ENCODE measurements at places on chromosomes 12 and 14.

- DNase-seq: no peak
These were observed 14.9 kb downstream of the RAB35 start for GRCh38 chr12:120101617-120102016.

- DNase-seq: no peak
These were observed 90.0 kb downstream of the FBXL14 start for GRCh38 chr12:1504304-1504894.

DNA sequence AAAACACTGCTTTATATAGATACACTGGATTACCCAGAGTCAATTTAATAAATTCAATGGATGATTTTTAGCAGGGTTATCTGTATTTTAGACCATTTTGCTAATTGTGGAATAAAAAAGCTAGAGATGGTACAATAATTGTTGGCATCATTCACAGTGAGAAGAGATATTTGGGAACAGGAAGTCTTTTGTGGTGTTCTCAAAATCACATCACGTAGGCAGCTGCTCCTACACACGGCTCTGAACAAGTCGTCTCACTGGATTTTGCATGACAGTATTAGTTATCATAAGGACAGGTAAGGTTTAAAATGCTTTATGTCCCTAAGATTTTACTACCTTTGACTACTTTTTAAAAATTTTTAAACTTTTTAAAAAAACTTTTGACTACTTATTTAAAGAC is 52.0 kb downstream of the PAPLN start:
- no peak for DNase-seq

DNA sequence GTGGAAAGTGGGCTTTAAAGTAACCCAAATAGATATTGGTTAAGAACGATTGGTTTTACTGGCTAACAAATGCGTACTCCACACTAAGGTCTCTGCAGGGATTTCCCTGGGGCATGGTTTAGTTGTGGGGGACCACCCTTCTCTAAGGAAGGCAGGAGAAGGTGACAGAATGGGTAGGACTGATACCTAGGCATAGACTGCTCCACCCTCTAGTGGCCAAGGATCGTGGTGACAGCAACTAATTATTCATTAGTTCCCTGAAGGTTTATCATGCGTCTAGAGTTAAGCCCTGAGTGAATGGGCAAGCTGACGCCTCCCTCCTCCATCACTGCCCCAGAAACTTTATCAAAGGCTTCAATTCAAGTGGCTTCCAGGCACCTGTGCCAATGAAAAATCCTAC is 9.1 kb downstream of the FAM181A start:
- no peak for DNase-seq

DNA sequence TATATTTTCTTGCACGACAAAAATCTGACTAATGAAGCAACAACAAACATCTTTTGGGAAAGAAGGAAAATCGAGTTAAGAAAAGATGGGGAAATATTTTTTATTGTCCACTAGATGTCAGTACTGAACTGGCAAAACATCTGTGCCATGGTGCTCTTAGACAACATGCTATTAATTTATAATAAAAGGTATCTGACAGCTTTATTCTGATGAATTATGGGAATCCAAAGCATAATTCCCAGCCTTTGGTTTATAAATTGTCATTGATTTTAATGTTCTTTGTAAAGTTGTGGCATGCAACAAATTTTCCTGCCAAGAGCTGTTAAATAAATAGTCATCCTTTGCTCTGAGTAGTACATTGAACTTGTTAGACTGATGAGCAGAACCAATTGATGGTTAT is 231.2 kb downstream of the ETNK1 start:
- DNase-seq: no peak

DNA sequence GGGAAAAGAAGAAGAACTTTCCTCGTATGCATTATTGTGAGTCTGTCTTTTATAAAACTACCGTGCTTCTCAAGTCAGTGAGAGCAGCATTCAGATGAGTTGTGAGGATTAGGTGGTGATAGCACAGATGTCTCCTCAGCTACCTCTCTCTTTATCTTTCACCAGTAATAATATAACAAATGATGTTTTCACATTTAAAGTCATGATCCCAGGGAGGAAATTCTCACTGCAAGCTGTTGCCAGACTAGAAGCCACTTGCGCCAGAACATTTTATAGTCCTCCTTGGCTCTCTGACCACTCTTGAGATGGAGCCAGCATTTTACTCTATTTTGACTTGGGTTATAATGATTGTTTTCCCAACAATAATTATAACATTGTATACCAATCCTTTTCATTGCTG is 443.1 kb downstream of the AEBP2 start:
- no peak for DNase-seq

DNA sequence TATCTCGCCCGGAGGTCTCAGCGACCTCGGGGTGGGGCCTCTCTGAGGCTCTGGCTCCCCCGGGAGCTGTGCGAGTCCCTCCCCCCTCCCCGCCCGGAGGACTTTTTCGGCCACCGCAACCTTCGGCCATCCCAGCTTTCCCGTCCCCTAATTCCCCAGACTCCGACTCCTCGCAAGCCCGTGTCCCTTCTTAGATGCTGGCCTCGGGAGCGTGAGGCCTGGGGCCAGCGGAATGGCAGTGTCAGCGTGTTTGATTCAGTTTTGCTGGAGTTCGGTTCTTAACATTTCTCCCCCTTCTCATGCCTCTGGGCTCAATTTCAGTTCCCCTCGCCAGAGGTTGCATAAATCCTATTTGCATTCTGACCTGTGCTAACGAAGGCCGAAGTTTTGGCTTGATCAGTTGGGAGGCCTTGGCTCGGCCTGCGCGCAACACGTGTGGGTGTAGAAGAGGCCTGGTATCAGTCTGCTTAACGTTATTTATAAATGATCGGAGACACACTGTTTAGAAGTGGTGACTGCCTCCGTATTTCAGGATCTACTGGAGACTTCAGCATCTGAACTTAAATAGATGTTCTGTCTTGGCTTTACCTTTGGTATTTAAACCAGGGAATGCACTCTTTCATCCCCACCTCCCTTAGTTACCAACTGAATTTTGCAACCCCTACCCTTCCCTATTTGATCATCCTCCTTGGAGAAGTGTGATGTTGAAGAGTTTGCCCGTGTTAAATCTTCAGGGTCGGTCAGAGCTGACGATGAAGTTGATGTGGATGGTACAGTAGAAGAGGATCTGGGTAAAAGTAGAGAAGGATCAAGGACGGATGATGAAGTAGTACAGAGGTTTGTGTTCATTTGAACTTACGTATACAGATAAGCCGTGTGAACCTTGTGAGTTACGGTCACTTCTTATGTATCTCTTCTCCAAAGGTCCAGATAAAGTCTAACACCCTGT is 851 bp downstream of the HSP90B1 start:
- DNase-seq: peak; percentile 23

GRCh38 chr14:32300136-32300535 is 29.0 kb upstream of the AKAP6 start:
- no peak for DNase-seq

GRCh38 chr12:75739912-75740311 is 228.5 kb upstream of the KRR1 start:
- no peak for DNase-seq

DNA sequence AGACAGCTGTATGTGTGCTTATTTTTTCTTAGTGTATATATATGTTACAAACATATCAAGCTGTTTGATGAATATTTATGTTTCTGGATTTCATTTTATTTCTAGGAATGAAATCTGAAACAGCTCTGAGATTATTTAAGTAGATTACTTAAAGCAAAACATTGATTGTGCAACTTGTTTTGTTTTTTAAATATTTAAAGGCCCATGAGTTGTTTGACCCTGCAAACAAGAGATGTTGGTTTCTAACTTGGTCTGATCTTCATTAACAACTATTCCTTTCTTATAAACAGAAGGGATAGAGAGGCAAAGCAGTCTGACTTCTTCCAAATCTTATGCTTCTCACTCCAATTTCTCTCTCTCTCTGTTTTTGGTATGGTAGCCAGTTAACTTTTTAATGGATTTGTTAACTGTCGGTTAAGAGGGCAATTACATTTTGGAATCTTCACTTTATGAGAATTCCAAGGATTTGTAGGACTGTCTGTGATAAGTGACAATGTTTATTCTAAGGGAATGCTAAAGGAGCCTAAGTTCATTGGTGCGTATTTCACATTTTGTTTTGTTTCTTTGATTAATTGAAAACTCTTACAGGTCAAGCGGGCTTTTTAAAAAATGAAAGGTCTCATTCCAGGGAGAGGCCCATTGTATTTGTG is 102.6 kb upstream of the HMGA2 start:
- no peak for DNase-seq

- no peak for DNase-seq
These were observed 12.8 kb upstream of the TESC start for GRCh38 chr12:117111821-117112595.

GRCh38 chr14:46663382-46663781 is 11.8 kb upstream of the RPL10L start:
- DNase-seq: no peak

- DNase-seq: peak; percentile 83
These were observed 67.2 kb downstream of the KDM2B start for GRCh38 chr12:121513464-121514183.

DNA sequence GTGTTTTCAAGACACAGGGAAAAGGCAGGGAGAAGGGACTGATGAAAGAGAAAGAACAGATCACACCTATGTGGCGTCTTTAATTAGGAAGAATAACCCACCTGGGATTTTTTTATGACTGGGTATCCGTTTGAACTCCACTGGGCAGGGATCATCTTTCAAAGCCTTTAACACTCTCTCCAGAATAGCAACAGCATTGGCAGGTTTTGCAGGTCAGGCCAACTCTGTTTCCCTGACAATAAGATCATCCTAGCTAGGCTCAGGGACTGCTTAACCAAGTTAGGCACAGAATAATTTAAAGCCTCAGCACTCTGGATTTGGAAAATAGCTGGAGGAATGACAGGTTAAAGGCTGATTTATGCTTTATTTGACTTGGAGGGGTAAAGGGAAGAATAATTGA is 117.6 kb downstream of the SUDS3 start:
- no peak for DNase-seq

DNA sequence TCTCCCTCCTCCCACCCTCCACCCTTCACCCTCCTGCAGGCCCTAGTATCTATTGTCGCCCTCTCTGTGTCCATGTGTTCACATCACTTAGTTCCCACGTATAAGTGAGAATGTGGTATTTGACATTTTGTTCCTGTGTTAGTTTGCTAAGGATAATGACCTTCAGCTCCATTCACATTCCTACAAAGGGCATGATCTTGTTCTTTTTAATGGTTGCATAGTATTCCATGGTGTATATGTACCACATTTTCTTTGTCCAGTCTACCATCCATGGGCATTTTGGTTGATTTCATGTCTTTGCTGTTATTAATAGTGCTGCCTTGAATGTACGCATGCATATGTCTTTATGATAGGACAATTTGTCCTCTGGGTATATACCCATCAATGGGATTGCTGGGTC is 29.6 kb downstream of the C12orf71 start:
- DNase-seq: no peak

GRCh38 chr14:68822132-68822651 is 29.3 kb upstream of the ZFP36L1 start:
- peak; percentile 70 for DNase-seq

GRCh38 chr14:80278293-80279023 is 67.2 kb upstream of the DIO2 start:
- no peak for DNase-seq

DNA sequence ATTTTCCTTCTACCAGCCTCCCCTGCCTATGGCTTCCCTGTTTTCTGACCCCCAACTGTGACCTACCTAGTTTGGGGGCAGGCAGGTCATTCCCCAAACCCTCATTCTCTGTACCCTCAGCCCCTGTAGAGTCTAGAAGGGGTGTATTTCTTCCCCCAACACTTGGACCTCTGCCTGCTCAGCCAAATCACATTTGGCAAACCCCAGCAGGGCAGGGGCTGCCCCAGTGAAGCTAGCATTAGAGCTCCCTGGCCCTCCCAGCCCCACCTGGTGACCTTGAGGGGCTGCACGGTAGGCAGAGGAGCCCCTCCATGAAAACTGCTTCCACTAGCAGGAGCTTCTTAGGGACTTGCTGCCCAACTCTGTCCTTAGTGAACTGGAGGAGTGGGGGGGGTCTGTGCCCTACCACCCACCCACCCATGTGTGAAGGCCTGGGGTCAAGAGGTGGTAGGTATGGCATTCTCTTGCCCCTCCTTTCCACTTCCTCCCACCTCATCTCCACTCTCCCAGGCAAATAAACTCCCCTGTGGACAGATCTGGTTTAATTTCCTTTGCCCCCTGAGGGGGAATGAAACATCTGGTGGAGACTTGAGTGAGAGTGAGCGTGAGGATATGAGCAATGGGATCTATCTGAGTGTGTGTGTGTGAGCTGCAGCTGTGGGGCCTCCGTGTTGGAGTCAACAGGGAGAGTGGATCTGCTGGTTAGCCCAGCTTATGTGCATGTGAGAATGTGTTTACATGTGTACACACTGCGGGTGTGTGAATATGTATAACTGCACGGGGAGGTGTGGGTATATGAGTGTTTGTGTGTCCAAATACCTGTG is 1.6 kb downstream of the NXPH4 start:
- no peak for DNase-seq

GRCh38 chr12:85755760-85756159 is 80.4 kb downstream of the RASSF9 start:
- DNase-seq: no peak

GRCh38 chr12:127501916-127502315 is 765.1 kb upstream of the TMEM132C start:
- DNase-seq: no peak

- DNase-seq: no peak
These were observed 614.0 kb downstream of the ETNK1 start for GRCh38 chr12:23238957-23239356.

- DNase-seq: no peak
These were observed 24.9 kb downstream of the LGALS3 start for GRCh38 chr14:55153951-55154350.

Measured in GM12892 (cell line).